ENCODE measurements at places on chromosomes 11 and 22. TPM values are rescaled to one million over a fixed set of nuclear protein-coding genes. Genes with fewer than 3 reads are reported as not detected.
A peak's percentile ranks its signal among the peaks of the same experiment; 100 is the strongest.

Gene ZFTA
- total RNA-seq: 13.0 TPM

Gene CD3E
- total RNA-seq: not detected

Gene PNPLA3
- 9.5 TPM for total RNA-seq

Gene DDIAS
- 14.1 TPM for total RNA-seq

DNA sequence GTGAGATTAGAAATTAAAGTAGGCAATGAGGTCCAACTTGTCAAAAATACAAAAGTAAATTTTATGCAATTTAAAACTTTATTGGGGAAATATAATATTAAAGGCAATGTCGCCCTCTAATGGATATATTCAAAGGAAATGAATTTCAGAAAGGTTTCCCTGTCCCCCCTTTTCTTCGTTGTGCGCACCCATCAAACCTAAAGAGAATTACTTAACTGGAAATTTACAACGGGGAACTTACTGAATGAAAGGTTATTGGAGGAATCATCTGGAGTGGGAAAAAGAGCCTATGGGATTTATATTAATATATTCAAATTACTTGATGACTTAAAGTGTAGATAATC lies 1.7 kb upstream of the ABTB2 start:
- DNase-seq: no peak
- peak overlapping the region; percentile 82 for H3K4me3 ChIP-seq
- peak overlapping the region; percentile 82 for H3K27ac ChIP-seq
- H3K36me3 ChIP-seq: peaks cover 46% of the 10 kb centered on the region

GRCh38 chr11:24667353-24667968 lies 170.6 kb downstream of the LUZP2 start:
- no peak for DNase-seq
- no peak overlapping the region for H3K4me3 ChIP-seq
- H3K36me3 ChIP-seq: no peaks in the 10 kb centered on the region

DNA sequence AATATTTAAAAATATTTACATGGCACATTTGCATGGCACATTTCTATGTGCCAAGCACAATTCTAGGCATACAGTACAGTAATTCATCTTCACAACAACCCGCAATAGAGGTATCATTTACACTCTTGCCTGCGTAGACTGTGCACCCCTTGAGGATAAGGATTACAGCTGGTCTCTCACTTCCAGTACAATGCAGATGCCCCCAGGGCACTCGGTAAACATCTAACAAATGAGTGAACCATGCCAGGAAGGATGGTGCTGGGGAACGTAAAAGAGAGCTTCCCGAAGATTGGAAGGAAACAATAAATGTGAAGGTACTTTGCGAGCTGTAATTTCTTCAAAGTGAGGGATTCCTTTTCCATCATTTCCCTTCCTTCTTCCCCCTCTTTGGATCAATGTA lies 1.3 kb downstream of the PRPF19 start:
- H3K36me3 ChIP-seq: peaks cover 34% of the 10 kb centered on the region
- no peak for DNase-seq
- peaks cover 25% of the 10 kb centered on the region for H3K27me3 ChIP-seq
- H3K4me1 ChIP-seq: peaks cover 21% of the 10 kb centered on the region
- peak overlapping the region; percentile 41 for H3K27ac ChIP-seq

GRCh38 chr11:118522571-118523072 lies 4.7 kb upstream of the TTC36 start:
- H3K36me3 ChIP-seq: peaks cover 43% of the 10 kb centered on the region
- H3K27ac ChIP-seq: no peak overlapping the region
- H3K4me1 ChIP-seq: no peaks in the 10 kb centered on the region
- no peak overlapping the region for H3K4me3 ChIP-seq

DNA sequence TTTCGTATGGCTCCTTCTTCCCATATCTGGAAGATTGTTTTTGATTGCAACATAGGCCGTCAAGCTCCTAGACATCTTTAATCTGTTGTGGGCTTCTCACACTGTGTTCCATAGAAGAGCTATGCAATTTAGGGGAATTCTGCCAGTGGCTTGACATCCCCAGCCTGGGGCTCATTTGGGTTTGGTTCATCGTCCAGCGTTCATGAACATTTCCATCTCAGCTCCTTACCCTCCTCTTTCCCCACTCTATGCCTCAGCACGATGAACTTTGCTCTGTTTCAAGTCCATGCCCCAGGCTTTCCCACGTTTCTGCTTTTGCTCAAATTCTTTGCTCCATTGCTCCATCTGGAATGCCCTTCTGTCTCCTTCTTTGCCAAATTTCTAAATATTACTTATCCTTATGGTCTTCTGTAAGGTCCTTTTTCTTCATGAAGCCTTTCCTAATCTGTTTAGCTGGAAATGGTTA lies 26.1 kb upstream of the CLMP start:
- no peak for DNase-seq
- H3K4me1 ChIP-seq: peaks cover 8% of the 10 kb centered on the region
- H3K27me3 ChIP-seq: peaks cover 6% of the 10 kb centered on the region
- H3K4me3 ChIP-seq: no peak overlapping the region
- no peak overlapping the region for H3K27ac ChIP-seq

DNA sequence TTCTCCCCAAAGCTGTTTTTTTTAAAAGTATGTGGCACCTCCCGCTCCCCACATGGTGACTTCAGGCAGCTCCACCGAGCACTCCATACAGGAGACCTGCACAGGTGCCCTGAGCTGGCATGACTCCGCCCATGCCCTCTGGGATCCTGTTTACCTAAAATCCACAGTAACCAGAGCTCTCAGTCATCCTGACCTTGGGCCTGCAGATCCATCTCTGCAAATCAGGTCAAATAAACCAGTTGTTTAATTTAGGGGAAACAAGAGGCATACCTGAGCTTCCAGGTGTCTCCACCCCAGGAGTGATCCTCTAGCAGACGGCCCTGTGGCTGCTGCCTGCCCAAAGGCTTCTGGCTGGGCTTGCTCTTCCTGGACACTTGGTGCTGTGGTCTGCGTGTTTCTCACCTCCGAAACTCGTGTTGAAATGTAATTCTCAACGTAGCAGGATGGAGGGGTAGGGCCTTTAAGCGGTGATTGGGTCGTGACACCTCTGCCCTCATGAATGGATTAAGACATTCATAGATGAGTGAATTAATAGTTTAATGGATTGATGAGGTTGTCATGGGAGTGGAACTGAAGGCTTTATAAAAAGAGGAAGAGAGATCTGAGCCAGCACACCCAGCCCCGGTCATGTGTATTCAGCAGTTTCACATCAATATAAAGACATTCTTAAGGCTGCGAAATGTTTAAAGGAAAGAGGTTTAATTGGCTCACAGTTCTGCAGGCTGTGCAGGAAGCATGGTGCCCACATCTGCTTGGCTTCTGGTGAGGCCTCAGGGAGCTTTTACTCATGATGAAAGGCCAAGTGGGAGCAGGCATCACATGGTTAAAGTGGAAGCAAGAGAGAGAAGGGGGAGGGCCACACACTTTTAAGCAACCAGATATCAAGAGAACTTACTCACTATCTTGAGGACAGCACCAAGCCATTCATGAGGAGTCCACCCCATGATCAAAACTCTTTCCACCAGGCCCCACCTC lies 34.1 kb downstream of the LINC01488 start:
- no peak overlapping the region for H3K4me3 ChIP-seq
- H3K4me1 ChIP-seq: no peaks in the 10 kb centered on the region
- DNase-seq: no peak
- no peak overlapping the region for H3K27ac ChIP-seq

- H3K4me3 ChIP-seq: no peak overlapping the region
- no peaks in the 10 kb centered on the region for H3K27me3 ChIP-seq
- peaks cover 11% of the 10 kb centered on the region for H3K4me1 ChIP-seq
- no peak for DNase-seq
- no peak overlapping the region for H3K27ac ChIP-seq
Measured at GRCh38 chr11:44559207-44559939, 6.1 kb upstream of the CD82 start.

GRCh38 chr11:119029340-119030028 lies 1.2 kb downstream of the SLC37A4 start:
- H3K27ac ChIP-seq: peak overlapping the region; percentile 50
- H3K4me1 ChIP-seq: peaks cover 24% of the 10 kb centered on the region
- peak overlapping the region; percentile 76 for H3K4me3 ChIP-seq
- H3K36me3 ChIP-seq: peaks cover 22% of the 10 kb centered on the region
- H3K27me3 ChIP-seq: no peaks in the 10 kb centered on the region

- DNase-seq: no peak
- H3K36me3 ChIP-seq: no peaks in the 10 kb centered on the region
- H3K27me3 ChIP-seq: no peaks in the 10 kb centered on the region
- no peaks in the 10 kb centered on the region for H3K4me1 ChIP-seq
Measured at GRCh38 chr11:103904324-103904667, 132.1 kb upstream of the DDI1 start.

- H3K4me1 ChIP-seq: no peaks in the 10 kb centered on the region
- DNase-seq: no peak
- no peak overlapping the region for H3K27ac ChIP-seq
- no peaks in the 10 kb centered on the region for H3K36me3 ChIP-seq
- H3K27me3 ChIP-seq: no peaks in the 10 kb centered on the region
Measured at GRCh38 chr11:114586797-114587196, 8.8 kb downstream of the NXPE4 start.

DNA sequence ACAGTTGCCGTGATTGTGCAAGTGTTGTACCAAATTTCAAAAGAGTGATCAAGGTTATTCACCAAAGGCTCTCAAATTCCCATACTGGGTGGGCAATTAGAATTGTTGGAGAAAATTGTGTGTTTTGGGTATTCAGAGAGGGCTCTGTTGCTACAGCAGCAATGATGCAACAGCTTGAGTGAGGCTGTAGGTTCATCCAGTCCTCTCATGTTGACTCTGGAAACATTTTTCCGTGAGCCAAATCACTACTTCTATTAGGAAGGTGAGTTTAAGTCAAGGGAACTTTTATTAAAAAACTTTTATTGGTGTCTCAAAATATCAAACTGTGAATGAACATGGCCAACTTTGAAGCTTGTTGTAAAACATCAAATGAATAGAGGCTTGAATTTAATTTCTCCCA lies 116.5 kb downstream of the CD44 start:
- no peaks in the 10 kb centered on the region for H3K36me3 ChIP-seq
- no peaks in the 10 kb centered on the region for H3K27me3 ChIP-seq
- DNase-seq: no peak
- H3K27ac ChIP-seq: no peak overlapping the region

- no peak overlapping the region for H3K4me3 ChIP-seq
- H3K4me1 ChIP-seq: peaks cover 48% of the 10 kb centered on the region
- no peak for DNase-seq
- H3K27me3 ChIP-seq: no peaks in the 10 kb centered on the region
Measured at GRCh38 chr11:72740562-72741428, 11.4 kb downstream of the ARAP1 start.

- H3K27me3 ChIP-seq: no peaks in the 10 kb centered on the region
- no peak for DNase-seq
- no peaks in the 10 kb centered on the region for H3K36me3 ChIP-seq
- no peak overlapping the region for H3K4me3 ChIP-seq
Measured at GRCh38 chr22:17974087-17974486, 50.3 kb downstream of the MICAL3 start.

DNA sequence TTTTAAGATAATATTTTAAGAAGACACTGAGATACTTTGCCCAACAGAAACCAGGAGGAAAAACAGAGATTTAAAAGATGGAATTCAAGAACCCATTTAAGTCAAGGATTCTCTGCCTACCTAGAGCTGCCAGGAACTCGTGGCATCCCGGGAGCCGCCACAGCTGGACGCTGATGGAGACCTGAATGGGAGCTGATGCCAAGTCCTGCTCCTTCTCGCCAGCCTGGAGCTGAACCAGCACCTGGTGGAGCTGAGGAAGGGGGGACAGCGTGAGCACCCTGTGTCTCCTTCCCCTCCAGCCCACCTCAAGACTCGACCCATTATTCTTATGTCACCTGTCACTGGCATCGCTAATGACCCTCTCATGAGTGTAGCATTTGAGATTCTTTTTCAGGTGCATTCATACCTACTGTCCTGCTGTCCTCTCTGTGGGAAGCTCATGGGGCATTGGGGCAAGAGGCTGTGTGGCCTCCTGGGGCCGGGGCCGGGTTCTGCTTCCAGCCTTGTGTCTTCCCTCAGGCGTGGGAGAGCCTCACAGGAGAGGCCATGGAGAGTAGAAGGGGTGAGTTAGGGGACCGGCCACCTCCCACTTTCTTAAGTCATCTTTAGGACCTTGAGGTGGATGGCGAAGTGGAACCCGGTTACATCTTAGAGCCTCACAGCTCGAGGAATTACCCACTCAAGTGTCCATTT lies 70.8 kb upstream of the PITPNB start:
- no peak overlapping the region for H3K27ac ChIP-seq
- H3K36me3 ChIP-seq: peaks cover under 1% of the 10 kb centered on the region
- H3K27me3 ChIP-seq: no peaks in the 10 kb centered on the region
- H3K4me1 ChIP-seq: no peaks in the 10 kb centered on the region
- DNase-seq: no peak
- H3K4me3 ChIP-seq: no peak overlapping the region

GRCh38 chr11:112106070-112106469 lies 19.4 kb downstream of the SDHD start:
- no peaks in the 10 kb centered on the region for H3K4me1 ChIP-seq
- H3K27me3 ChIP-seq: no peaks in the 10 kb centered on the region
- no peak overlapping the region for H3K27ac ChIP-seq
- no peaks in the 10 kb centered on the region for H3K36me3 ChIP-seq
- no peak for DNase-seq
- no peak overlapping the region for H3K4me3 ChIP-seq

- no peaks in the 10 kb centered on the region for H3K27me3 ChIP-seq
- DNase-seq: no peak
- H3K36me3 ChIP-seq: no peaks in the 10 kb centered on the region
- H3K4me1 ChIP-seq: no peaks in the 10 kb centered on the region
- H3K27ac ChIP-seq: no peak overlapping the region
- H3K4me3 ChIP-seq: no peak overlapping the region
Measured at GRCh38 chr11:27968461-27968860, 139.5 kb downstream of the KIF18A start.

DNA sequence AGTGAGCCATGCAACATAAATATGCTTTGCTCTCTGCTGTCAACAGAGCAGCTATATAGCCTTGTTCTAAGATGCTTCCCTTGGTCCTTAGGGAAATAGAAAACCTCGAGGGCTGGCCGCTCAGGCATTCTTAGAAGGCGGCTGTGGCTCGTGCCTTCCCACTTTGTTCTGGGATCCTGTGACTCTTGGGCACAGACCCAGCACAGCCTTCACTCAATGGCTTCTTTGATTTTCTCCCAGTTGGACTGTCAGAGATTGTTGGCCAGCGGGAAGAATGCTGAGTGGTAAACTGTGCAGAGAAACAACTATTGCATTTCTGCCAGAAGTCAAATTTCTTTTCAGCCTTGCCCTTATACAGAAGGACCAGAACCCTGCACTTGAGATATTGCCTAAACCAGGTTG lies 9.5 kb upstream of the MICAL2 start:
- no peak for DNase-seq
- H3K4me3 ChIP-seq: no peak overlapping the region
- no peak overlapping the region for H3K27ac ChIP-seq
- no peaks in the 10 kb centered on the region for H3K36me3 ChIP-seq
- peaks cover 24% of the 10 kb centered on the region for H3K4me1 ChIP-seq

GRCh38 chr22:21014726-21015465 lies at the start of gene P2RX6:
Gene P2RX6, plus strand, starts transcription at chr22:21015165. Its CDS starts 10 bp downstream, at chr22:21015175.
- no peaks in the 10 kb centered on the region for H3K36me3 ChIP-seq
- peaks cover 18% of the 10 kb centered on the region for H3K4me1 ChIP-seq
- peaks cover 35% of the 10 kb centered on the region for H3K27me3 ChIP-seq
- H3K27ac ChIP-seq: peak within 1 kb of the TSS; percentile 38

GRCh38 chr11:24163146-24163545 lies 333.7 kb upstream of the LUZP2 start:
- H3K27me3 ChIP-seq: no peaks in the 10 kb centered on the region
- H3K27ac ChIP-seq: no peak overlapping the region
- H3K4me3 ChIP-seq: no peak overlapping the region
- no peak for DNase-seq
- H3K36me3 ChIP-seq: no peaks in the 10 kb centered on the region

GRCh38 chr11:120040151-120040840 lies 97.6 kb downstream of the TRIM29 start:
- no peaks in the 10 kb centered on the region for H3K36me3 ChIP-seq
- no peak for DNase-seq
- H3K4me3 ChIP-seq: no peak overlapping the region
- H3K27ac ChIP-seq: no peak overlapping the region

Measured in Calu3 (cell line).